ENCODE measurements at places on chromosomes 6 and 20.
A peak's percentile ranks its signal among the peaks of the same experiment; 100 is the strongest.

DNA sequence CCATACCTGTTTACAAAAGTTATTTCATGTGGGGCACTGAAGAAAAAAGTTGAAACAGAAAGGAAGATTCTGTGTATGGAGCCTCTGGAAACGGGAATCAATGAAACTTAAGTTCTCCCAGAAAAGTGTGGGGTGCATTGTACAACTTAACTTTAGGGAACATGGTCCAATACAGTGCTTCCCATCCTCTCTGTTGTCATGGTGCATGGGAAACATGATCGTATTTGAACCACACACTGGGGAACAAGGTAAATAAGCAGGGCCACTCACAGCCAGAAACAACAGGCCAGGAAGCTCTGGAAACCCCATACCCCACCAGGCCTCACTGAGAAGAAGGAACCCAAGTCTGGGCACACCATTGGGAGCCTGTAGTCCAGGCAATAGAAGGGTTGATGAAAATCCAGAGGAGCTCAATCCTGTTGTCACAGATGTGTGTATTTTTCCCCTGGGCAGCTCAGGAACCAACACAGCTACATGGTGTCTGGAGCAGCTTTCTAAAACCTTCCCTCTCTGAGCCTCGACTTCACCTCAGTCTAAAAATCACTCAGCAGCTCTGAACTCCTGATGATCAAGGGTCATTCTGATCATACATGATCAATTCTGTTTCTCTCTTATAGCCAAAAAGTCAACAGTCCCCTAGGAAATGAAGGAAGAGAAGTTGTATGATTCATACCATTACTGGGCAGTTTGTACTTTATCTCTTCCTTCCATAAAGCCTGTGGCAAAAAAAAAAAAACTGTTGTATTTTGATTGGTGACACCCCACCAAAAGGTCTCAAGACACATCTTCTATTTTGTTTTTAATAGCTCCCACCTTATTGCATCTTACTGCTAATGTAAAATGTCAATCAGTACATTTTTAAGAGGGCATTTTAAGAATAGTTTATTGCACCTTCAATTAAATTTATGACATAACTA lies 198.5 kb upstream of the TAB2 start:
- no peak for DNase-seq

GRCh38 chr6:13450628-13451027 lies 36.8 kb downstream of the GFOD1 start:
- DNase-seq: no peak

DNA sequence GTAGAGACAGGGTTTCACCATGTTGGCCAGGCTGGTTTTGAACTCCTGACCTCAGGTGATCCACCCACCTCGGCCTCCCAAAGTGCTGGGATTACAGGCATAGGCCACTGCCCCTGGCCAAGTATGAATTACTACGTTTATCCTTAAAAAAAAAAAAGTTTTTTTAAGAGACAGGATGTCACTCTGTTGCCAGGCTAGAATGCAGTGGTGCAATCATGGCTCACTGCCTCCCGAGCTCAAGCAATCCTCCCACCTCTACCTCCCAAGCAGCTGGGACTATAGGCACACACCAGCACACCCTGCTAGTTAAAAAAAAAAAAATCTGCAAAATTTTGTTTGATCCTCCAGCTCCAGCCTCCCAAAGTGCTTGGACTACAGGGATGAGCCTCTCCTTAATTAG lies 23.1 kb downstream of the IYD start:
- no peak for DNase-seq

- no peak for DNase-seq
Observed at GRCh38 chr6:168179133-168179532, 100.1 kb upstream of the FRMD1 start.

DNA sequence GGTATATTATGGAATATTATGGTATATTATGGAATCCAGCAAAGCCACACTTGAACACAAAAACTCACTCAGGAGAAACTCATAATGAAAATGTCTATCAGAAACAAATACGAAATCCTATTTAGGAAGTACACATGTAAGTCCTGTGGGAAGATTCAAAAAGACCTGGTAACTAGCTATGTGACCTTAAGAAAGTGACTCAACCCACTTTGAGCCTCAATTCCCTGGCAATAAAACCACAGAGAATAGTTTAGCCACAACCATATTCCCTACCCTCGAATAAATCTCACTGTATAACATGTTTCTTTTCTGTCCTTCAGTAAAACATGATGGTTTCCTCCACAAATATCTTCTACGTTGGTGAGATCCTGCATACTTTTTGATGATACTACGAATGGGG lies 56.4 kb downstream of the ZMYND8 start:
- DNase-seq: no peak

GRCh38 chr6:130829333-130829910 lies 2.2 kb downstream of the SMLR1 start:
- DNase-seq: no peak

DNA sequence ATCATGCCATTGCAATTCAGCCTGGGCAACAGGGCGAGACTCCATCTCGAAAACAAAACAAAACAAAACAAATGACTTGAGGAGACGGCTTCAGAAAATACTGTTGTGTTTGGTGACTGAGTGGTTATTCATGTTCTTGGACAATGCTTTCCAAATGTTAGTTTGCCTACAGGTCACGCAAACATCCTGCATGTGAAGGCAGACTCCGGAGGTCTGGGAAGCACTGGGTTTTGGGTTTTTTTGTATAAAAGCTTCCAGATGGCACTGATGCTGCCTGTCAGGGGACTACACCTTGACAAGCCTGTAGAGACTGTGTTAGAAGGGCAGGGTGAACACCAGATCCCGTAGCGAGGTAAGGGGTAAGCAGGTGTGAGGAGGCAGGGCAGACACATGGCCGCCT lies 81.7 kb downstream of the THBS2 start:
- no peak for DNase-seq

DNA sequence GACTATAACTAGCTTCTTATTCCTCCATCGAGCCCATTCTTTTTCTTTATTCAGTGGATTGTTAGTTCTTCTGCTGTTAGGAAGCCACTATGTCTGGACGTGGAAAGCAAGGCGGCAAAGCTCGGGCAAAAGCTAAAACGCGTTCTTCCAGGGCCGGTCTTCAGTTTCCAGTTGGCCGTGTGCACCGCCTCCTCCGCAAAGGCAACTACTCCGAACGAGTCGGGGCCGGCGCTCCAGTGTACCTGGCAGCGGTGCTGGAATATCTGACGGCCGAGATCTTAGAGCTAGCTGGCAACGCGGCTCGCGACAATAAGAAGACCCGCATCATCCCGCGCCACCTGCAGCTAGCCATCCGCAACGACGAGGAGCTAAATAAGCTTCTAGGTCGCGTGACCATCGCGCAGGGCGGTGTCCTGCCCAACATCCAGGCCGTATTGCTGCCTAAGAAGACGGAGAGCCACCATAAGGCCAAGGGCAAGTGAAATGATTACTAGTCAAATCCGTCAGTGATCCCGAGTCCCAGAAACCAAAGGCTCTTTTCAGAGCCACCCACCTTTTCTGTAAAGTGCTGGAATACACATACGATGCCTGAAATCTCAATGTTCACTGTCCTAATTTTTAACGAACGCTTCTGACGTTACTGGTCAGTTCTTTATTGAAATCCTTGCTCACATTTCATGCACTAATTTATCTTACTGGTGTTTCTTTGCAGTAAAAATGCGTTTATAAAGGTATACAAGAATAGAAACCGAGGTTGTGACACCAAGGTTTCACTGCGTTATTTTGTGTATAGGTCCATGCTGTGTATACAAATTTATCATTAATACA lies 129.9 kb downstream of the HFE start:
- peak; percentile 83 for DNase-seq
